ENCODE measurements at places on chromosomes 5 and 9.

DNA sequence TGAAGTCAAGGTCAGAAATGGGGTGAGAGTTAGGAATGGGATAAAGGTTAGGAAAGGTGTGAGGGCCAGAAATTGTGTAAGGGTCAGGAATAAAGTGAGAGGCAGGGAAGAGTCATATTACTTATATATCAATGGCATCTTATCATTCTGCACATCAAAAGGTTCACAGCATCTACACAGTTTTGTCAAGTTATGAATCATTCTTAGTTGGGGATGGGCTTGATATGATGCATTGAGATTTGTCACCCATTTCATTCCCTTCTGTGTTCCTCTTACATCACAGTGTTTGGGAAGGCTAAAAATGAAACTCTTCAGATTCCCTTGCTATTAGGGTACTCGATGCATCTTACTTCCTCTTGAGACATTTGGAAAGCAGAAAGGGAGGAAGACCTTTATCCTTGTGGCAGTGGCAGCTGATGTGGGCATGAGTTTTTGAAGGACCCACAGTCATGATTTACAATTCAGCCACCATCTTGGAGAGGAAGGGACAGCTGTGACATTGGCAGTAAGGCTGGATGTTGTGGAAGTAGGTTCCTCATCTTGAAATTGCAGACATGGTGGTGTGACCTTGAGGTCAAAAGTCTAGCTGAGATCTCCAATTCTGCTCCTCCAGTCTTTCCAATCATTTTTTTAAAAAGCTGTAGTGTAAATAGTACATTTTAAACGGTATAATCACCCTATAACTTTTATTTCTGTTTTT, 24.2 kb upstream of the NPR3 start:
- no peak for DNase-seq

GRCh38 chr5:96316017-96316416, 117.0 kb downstream of the PCSK1 start:
- no peak for DNase-seq

DNA sequence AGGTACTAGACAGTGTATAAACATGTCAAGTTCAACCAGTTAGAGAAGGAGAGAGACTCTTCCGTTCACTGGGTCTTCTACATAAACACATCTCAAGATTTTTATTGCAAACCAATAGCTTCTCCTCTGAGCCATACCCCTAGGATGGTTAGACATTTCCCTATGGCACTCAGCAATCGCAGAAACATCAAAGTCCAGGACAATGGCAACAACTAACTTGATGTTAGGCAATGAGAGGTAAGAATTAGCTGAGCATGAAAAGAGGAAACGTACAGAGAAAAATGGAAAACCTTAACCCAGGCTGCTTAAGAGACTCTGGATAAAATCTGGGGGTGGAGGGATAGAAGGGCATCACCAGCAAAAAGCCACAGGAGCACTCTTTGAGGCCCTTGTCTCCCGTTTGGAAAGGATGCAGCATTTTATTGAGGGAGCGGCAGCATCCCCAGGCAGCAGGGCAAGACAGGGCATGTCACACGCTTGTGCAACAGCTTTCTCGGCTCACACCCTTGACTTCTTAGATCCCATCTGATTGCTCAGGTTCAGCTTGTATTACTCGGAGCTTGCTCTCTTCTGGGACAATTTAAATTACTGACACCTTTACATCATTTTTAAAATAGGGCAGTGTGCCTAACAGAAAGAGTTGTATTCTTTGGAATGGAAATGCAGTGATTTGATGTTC, 8.6 kb upstream of the PSAT1 start:
- DNase-seq: no peak

DNA sequence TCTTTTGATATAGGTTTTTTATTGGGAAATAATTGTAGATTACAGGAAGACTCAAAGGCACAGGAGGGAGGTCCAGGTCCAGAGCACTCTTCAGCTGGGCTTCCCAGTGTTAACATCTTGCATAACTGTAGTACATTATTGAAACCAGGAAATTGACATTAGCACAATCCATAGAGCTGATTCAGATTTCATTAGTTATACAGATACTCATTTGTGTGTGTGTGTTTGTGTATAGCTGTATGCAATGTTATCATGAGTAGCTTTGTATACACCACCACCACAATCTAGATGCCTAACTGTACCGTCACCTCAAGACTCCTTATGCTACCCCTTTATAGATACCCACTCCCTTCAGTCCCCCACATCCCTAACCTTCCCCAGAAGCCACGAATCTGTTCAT, 47.9 kb downstream of the SLC36A1 start:
- DNase-seq: no peak

DNA sequence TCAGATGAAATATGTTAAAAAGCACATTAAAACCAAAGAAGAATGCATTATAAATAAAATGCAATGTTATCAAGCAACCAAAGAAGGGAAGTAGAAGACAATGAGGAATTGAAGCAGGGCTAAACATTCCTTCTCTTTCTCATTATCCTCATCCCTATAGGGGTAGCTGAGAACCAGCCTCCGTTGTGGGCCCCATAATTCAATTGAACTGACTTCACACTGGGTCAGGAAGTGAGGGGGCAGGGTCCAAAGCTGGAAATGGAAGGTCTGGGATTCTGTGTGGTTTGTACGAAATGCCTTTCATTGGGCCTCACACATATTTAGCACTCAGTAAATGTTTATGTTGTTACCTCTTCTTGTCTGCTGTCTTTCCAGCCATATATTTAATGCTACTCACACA, 220.4 kb upstream of the CD180 start:
- no peak for DNase-seq

DNA sequence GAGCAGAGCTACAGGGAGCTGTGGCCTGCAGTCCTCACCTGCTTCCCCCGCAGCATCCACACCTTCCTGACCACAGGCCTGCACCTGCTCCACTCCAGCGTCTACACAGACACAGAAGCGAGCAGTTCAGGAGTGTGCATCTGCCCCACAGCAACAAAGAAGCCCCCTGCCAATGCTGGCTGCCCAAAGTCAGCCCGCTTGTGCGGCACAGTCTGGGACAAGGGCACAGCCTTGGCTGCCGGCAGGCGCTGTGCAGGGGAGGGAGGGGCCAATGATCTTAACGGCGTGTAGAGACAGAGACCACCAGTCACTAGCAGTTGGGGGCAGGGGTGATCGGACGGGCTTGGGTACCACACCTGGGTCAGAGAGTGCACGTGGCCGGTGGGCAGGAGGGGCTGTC, 6.6 kb downstream of the BRD9 start:
- no peak for DNase-seq

DNA sequence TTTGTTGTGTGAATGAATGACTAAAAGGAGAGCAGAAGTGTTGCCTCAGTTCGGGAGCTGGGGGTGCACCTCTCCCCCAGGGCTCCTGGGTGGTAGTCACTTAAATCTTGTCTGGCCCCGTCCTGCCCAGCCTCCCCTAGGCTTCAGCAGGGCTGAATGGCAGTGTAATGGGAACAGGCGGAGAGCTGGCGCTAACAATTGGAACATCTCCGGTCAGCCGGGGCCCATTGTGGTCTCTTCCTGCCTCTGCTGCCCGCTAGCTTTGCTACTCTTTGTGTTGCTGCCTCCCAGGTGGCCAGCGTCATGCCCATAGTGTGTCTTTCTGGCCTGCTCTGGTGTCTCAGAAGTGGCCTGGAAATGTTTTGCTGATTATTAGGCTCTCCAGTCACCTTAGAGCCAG, 62.3 kb downstream of the RGS3 start:
- no peak for DNase-seq

GRCh38 chr9:78598120-78598519, 301.2 kb downstream of the PSAT1 start:
- DNase-seq: no peak

DNA sequence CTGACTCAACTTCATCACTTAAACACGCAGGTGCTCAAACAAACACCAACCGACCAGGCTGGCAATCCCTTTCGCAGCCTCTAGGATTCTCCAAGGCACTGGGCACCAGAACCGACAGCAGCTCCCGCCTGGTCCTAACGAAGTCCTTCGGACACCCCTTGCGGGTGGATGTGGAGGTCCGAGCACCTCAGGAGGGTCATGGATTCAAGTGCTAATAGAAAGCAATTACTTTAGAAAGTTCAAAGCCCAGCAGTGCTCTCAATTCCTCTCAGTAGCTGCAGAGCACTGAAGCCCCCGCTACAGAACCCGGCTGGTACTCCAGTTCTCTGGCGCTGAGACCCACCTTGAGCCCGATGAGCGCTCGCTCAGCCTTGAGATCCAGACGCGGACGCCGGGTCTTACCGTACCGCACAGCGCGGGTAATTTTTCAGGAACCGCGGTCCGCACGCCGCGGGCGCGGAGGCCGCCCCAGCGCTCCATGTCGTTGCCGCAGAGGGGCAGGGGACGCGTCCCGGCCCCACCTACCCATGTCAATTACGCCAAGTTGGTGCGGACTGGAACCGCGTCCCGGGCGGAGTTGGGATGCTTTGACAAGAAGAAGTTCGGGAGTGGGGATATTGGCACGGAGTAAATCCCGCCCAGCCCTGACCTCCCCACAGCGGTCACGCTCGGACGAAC, 638 bp downstream of the MARCHF3 start:
- no peak for DNase-seq

DNA sequence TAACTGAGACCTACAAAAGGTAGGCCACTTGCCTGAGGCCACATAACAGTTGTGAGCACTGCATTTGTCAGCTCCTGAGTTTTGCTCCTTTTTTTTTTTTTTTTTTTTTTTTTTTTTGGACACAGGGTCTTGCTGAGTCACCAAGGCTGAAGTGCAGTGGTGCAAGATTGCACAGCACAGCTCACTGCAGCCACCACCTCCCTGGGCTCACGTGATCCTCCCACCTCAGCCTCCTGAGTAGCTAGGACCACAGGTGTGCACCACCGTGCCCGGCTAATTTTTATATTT, 37.1 kb downstream of the LAMC3 start:
- DNase-seq: no peak

GRCh38 chr5:176369934-176370711, 4.8 kb downstream of the ARL10 start:
- DNase-seq: no peak

GRCh38 chr9:76646249-76646648, 118.0 kb upstream of the PCA3 start:
- no peak for DNase-seq

- no peak for DNase-seq
Measured at GRCh38 chr5:22391956-22392355, 461.2 kb downstream of the CDH12 start.

GRCh38 chr5:111603446-111603827, 91.1 kb upstream of the STARD4 start:
- no peak for DNase-seq

- DNase-seq: no peak
Measured at GRCh38 chr9:136722093-136722968, 10.0 kb downstream of the DIPK1B start.

- DNase-seq: no peak
Measured at GRCh38 chr9:123860603-123861002, 69.3 kb downstream of the DENND1A start.

DNA sequence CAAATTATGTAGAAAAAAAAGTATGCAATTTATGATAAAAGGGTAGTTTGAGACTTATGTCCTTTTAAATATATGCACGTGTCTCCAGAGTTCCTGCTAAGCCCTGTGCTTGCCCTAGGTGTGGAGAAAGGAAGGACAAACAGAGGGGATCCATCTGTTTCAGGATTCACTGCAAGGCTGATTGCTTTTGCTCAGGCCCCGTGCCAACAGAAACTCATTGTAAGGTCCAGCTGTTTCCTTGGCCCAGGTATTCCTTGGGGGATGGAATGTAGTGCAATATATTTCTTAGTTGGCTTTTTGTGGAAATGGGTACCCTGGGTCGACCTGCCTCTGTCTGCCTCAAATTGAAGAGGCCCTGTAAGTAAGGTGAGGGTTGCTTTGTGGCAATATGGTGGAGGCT, 268.6 kb upstream of the CLINT1 start:
- no peak for DNase-seq

DNA sequence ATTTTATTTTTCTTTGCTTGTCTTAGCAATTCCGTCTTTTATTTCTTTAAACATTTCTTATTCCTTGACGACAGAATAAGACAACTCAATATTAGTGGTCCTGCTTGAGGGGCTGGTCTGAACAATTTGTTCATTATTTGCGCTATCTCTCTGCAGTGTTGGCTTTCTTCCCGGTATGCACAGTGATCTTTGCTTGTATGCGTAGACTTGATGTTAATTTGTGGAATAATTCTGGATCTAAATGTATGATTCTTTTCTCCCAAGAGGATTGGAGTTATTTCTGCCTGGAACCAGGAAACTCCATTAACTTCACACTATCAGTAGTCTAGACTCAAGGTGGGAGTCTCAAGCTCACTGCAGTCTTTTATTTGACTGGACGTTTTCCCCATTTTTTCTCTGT, 80.4 kb downstream of the KDM4C start:
- no peak for DNase-seq

GRCh38 chr5:14185326-14186058, 42.4 kb downstream of the TRIO start:
- DNase-seq: no peak

DNA sequence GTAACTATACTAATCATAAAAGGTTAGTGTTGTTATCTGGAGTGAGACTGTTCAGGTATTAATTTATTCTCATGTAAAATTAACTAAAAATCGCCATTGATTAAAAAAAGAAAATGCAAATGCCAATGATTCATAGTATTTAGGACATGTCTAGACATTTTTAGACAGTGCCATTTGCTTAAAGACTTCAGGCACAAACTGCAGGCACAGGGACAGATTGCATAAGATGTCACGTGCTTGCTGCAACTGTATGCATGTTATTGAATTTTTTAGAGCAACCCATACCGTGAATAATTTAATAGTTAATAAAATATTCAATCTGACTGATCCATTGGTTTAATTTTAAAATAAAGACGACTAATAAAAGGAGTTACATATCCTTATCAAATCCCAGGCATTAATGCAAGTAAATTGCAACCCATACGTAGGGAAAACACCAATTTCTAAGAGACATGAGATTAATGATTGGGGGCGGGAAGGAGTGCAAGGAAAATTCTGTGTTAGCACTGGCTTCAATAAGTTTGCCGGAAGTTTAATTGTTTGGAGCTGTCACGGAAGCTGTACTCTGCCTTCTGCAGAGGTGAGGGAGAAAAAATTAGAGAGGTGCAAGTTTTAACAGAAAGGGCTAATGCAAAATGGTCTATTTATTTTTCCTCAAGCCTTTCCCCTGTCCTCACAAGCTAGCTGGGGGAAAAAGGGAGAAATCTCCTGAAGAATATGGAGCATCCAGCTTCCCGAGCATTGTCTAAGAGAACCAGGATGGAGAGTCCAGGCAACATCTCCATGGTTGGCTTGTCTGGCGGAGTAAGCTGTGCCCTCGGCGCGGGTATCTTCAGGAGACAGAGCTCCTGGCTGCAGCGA, 2.9 kb downstream of the EDIL3 start:
- no peak for DNase-seq

GRCh38 chr5:34707451-34708107, 51.5 kb downstream of the RAI14 start:
- DNase-seq: no peak

- DNase-seq: no peak
Measured at GRCh38 chr9:69157751-69158466, 16.2 kb upstream of the TJP2 start.

DNA sequence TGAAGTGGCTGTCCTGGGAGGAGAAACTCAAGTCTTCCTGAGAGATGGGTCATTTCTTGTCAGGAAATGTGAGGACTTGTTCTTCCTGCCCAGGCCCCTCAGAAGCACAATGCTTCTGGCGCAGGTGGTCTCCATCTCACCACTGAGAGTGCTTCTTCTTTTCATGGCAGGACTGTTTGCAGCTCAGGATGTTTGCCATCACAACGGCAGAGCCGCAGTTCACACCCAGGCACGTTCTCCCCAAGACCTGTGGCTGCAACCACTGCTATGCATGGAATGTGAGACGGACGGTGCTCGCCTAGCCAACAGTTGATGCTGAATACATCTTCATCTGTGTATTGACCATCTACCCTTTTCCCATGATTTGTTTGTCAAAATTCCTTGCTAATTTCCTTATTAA, 216.3 kb downstream of the GADD45G start:
- DNase-seq: no peak

Data from right forelimb (tissue), 1 donor.